ENCODE measurements at places on chromosomes 1 and 21. TPM values are rescaled to one million over a fixed set of nuclear protein-coding genes. Genes with fewer than 3 reads are reported as not detected.
A peak's percentile ranks its signal among the peaks of the same experiment; 100 is the strongest.

DNA sequence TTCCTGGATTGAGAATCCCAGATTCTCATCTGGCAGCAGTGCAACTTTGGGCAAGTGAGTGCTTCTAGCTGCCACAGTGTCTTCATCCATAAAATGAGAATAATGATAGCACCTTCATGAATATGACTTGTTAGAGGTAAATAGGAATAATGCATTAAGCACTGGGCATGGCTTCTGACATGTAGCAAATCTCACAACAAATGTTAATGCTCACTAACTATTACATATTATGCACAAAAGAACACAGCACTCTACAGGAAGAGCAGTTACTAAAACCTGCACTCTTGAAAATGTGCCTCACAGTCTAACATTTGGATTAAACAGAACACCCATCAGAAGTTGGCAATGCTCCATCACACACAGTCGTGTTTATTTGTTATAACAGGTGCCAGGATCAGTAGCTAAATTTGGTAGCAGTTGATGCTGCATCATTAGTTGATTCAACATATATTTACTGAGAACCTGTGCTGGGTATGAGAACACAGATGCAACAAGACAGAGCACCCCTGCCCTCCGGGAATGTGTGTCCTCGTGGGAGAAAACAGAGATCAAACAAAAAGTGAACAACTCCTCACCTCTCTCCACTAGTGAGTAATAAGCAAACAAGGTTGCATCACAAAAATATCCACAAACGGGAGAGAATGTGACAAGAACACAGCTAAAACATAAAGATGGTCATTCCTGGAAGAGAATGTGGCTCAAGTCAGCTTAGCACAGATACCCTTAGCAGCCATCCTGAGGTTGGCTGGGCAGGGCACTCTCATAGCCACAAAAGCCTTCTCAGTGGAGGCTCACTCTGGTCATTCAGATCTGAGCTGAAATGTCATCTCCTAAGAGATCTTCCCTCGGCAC, 26.2 kb upstream of the LBR start:
- no peak for DNase-seq

The SRM gene
- 89.2 TPM for total RNA-seq

The AMY1A gene
- total RNA-seq: not detected

DNA sequence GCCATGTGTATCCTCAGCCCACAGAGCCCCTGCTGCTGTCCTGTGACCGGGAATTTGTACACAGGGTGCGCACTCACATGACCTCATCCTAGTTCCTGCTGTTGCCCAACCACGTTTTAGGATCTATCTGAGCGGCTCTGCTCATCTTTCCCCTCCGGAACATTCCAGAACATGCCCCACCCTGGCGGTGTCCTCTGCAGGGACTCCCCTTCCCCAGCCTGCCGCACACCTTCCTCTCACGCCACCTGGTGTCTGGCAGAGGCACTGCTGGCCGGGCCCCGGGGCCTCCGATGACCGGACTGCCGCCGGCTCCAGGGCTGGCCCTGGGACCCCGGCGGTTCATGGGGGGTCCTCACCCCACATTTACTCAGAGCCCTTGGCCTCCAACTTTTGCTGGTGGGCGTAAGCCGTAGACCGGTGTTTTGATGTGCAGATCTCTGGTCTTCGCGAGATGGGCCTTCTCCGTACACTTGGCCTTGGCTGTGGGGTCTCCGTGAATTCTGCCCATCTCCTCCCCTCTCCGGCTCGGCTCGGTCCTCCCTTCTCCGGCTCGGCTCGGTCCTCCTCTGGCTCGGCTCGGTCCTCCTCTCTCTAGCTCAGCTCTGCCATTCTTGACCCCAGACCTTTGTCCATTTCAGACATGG, 29.5 kb downstream of the ARHGEF16 start:
- peak; percentile 42 for DNase-seq

GRCh38 chr21:43884012-43884860, 19.2 kb downstream of the AGPAT3 start:
- DNase-seq: no peak

- no peak for DNase-seq
Measured at GRCh38 chr21:36541721-36542139, 61.8 kb upstream of the CLDN14 start.

All from prostate gland (tissue), 2 donors.